ENCODE measurements at places on chromosomes 1 and 21. TPM values are rescaled to one million over a fixed set of nuclear protein-coding genes. Genes with fewer than 3 reads are reported as not detected.

GJA8 gene
- not detected for total RNA-seq

GRCh38 chr1:26581287-26581651, 51.7 kb downstream of the RPS6KA1 start:
- H3K36me3 ChIP-seq: peaks cover 1% of the 10 kb centered on the region
- peaks cover 21% of the 10 kb centered on the region for H3K4me1 ChIP-seq
- no peaks in the 10 kb centered on the region for H3K27me3 ChIP-seq
- no peak overlapping the region for H3K4me3 ChIP-seq

DNA sequence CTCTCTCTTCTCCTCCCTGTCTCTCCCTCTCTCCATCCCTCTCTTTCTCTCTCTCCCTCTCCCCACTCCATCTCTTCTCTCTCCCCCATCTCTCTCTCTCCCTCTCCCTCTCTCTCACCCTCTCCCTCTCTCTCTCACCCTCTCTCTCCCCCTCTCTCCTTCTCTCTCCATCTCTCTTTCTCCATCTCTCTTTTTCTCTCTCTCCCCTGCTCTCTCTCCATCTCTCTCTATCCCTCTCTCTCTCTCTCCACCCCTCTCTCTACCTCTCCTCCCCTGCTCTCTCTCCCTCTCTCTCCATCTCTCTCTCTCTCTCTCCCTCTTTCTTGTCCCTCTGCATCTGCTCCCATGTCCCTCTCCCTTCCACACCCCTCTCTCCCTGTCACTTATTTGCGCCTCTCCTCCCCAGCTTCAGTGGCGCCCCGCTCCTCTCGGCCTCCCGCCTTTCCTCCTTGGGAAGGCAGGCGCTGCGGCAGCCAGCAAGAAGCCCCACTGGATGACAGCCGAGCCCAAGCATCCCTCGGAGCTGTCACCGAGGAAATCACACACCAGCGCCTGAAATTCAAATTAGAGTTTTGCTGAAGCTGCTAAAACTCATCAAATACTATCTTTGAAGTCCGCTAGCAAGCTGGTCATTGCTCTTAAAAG, 15.3 kb upstream of the EPHA8 start:
- DNase-seq: no peak
- no peaks in the 10 kb centered on the region for H3K4me1 ChIP-seq
- H3K36me3 ChIP-seq: no peaks in the 10 kb centered on the region
- H3K27me3 ChIP-seq: peaks cover 22% of the 10 kb centered on the region

DNA sequence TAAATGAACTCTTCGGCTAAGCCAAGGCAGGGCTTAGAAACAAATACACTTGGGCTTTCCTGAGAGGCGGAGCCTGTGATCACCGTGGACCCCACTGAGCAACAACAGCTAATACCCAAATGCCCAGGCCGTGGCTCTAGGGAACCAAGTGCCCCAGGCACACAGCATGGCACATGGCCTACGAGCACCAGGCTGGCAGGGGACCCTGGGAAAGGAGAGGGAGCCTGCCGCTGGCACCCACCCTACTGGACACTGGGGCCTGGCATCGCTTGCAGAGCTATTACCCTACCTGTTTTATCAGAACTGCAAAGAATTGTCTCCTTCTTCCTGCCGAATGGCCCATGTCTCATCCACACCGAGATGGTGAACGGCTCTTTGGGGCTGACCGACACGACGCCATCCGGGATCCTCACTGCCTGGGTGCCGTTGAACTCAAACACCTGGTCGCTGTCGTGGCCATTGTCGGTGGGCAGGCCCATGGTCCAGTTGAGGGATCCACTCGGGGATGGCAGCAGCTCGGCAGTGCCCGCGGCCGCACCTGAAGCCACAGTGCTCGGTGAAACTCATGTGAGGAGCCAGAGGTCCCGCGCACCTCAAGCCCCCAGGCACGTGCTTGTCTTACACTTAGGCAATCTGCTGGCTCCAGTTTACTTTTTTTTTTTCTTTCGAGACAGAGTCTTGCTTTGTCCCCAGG, 79.5 kb downstream of the CLSTN1 start:
- peaks cover 31% of the 10 kb centered on the region for H3K36me3 ChIP-seq
- H3K4me1 ChIP-seq: peaks cover 1% of the 10 kb centered on the region
- no peak for DNase-seq
- H3K4me3 ChIP-seq: no peak overlapping the region

GRCh38 chr1:116284819-116285390, 88.1 kb upstream of the ATP1A1 start:
- H3K27me3 ChIP-seq: peaks cover 13% of the 10 kb centered on the region
- H3K4me1 ChIP-seq: no peaks in the 10 kb centered on the region
- H3K4me3 ChIP-seq: no peak overlapping the region
- H3K36me3 ChIP-seq: no peaks in the 10 kb centered on the region
- DNase-seq: no peak
- no peak overlapping the region for H3K27ac ChIP-seq

DNA sequence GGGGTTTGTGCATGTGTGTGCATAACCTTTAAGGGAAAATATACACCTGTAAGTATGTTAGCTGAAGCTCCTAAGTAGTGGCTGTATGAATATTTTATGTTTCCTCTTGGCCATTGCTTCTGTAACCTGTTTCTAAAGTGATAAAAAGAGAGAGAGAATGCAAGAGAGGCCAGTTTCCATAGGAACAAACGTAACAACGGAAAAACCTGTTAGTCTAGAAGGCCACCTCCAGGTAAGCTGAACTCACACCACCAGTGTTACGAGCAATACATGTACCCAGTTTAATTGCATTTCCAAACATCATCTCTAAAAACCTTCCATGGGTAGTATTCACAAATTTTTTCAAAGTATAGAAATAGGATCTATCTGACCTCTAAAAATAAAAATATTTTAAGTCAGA, 63.1 kb downstream of the PLPPR4 start:
- H3K4me3 ChIP-seq: no peak overlapping the region
- no peaks in the 10 kb centered on the region for H3K27me3 ChIP-seq
- no peak for DNase-seq
- no peaks in the 10 kb centered on the region for H3K36me3 ChIP-seq
